ENCODE measurements at places on chromosomes 5 and 9.
A peak's percentile ranks its signal among the peaks of the same experiment; 100 is the strongest.

DNA sequence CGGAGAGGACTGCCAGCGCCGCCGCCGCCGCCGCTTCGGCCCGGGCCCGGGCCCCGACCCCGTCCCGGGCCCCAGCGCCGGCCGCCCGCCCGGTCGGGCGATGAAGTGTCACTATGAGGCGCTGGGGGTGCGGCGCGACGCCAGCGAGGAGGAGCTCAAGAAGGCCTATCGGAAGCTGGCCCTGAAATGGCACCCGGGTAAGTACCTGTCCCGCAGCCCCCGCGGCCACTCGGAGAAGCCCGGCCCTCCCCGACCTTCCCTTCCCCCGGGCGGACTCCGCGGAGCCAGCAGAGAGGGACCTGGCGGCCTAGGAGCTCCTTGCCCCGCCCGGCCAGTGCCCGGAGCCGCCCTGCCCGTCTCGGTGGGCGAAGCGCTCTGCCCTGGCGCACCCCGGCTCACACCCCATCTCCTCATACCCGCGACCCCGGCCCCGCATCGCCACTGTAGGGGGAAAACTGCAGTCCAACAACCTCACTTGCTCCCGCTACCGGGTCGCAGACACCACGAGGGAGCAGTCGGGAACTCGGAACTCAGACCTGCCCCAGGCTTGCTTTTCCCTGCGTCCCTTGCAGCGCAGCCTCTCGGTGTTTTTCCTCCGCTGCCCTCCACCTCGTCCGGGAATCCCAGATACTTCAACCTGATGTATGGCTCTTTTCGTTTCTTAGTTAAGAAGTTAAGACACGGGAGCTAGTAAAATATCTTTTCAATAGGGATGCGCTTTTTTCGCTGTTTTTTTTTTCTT, 532 bp downstream of the DNAJC21 start:
- peak; percentile 92 for DNase-seq

- no peak for DNase-seq
Observed at GRCh38 chr5:135013947-135014570, 20.0 kb downstream of the PITX1 start.

DNA sequence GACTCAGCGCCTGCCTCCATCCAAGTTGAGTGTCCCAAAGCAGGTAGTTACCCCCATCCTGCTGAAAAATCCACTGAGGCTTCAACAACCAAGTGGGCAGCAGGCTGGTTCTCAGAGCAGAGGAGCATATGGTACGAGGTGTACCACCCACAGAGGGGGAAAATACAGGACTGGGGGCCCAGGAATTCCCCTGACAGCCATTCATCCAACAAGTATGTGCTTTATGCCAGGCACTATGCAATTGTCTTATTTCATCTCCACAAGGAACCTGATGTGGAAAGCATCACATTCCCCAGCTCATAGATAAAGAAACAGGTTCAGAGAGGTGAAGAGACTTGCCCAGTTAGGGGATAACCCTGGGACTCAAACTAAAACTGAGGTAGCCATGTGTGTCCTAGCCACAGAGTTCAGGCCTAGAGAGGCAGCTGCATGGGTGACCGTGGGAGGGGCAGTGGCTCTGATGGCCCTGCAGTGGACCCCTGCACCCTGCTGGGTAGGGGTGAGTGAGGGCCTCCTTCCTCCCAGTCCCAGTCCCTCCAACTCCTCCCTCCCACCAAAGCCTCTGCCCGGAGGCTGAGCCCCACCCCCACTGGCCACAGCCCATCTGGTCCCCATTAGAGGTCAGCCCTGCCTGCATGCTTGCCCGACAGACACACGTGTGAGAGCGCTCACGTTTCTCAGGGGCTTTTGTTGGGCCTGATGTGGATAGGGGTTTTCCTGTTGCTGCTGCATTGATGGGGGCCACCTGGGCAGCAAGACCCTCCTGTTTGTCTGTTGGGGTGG, 11.5 kb downstream of the PDLIM4 start:
- no peak for DNase-seq

DNA sequence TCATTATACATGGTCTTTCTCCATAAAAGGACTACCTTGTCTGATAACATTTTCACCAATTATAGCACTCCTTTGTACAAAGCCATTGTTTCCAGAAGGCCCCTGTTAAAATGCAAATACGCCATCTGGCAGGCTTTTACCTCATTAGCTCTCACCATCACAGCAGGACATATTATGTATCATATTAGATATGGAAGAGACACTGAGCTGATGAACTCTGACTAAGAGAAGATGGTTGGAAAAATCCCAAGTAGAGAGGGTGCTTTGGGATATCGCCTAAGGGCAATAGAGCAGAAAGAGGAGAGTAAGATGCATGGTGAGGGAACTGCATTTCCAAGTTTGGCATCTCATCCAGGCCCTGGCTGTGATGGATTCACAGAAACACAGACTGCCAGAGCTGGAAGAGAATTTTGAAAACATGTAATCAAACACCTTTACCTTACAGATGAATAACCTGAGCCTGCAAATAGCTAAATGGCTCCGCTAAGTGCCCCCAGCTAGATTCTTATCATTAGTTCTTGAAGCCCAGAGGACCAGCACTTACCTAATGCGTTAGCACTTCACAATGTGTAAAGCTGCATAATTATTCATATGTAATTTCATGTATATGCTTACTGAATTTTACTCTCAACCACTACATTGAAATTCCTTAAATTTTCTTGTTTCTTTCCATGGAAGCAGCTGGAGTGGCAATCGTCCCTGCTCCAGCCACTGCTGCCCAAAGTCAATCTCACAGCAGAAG, 393.6 kb upstream of the IZUMO3 start:
- DNase-seq = no peak

- peak; percentile 47 for DNase-seq
Observed at GRCh38 chr9:128552744-128553440, 505 bp downstream of the SPTAN1 start.

Data from adrenal gland (tissue), 19 donors.